CD8-positive, alpha-beta T cell (primary cell): ENCODE measurements at places on chromosomes 12 and 14.
A peak's percentile ranks its signal among the peaks of the same experiment; 100 is the strongest.

- DNase-seq, result no peak
Measured at GRCh38 chr12:6146509-6146908, 22.0 kb upstream of the VWF start.

- no peak for DNase-seq
Measured at GRCh38 chr14:93752980-93753561, 35.2 kb downstream of the PRIMA1 start.

GRCh38 chr14:28245216-28245615 is 521.4 kb upstream of the FOXG1 start:
- DNase-seq, result no peak

DNA sequence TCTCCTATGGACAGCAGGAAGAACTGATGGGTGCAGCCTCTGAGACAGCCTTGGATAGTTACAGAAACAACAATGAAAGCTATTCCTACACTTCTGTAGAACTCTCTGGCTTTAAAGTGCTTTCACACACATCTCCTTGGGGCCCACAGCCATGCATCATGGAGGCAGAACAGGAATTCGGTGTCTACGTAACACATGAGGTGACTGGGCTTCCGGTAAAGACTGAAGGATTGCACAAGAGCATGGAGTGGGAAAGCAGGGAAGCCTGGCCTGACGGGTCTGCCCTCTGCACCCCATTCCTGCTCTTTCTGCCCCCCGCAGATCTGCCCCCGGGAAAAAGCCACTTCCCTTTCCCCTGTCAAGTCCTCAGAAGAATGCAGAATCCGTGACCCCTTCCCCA is 82.6 kb downstream of the VWF start:
- no peak for DNase-seq

- DNase-seq, result no peak
Measured at GRCh38 chr12:5779401-5779800, 165.7 kb downstream of the ANO2 start.

- peak; percentile 72 for DNase-seq
Measured at GRCh38 chr14:54566410-54567223, at the start of gene SAMD4A. Gene SAMD4A, plus strand, starts transcription at chr14:54567128. Its CDS starts 789 bp downstream, at chr14:54567917.

DNA sequence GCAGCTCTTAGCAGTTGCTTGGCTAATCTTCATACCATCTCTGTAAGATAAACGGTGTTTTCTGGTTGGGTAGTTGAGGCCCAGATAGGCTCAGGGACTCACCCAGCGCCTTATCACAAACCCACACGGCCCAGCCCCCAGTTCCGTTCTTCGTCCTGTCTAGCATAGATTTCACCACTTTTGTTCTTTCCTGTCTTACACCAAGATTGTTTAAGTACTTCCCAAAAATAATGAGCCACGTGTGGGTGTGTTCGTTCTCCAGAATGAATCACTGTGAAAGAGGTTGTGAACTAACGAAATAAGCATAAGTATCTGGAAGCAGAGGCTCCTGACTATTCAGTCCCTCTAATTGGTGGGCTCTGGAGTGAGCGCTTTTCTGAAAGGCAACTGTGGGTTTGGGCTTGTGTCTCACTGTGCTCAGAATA is 21.4 kb downstream of the ACVR1B start:
- peak; percentile 13 for DNase-seq

DNA sequence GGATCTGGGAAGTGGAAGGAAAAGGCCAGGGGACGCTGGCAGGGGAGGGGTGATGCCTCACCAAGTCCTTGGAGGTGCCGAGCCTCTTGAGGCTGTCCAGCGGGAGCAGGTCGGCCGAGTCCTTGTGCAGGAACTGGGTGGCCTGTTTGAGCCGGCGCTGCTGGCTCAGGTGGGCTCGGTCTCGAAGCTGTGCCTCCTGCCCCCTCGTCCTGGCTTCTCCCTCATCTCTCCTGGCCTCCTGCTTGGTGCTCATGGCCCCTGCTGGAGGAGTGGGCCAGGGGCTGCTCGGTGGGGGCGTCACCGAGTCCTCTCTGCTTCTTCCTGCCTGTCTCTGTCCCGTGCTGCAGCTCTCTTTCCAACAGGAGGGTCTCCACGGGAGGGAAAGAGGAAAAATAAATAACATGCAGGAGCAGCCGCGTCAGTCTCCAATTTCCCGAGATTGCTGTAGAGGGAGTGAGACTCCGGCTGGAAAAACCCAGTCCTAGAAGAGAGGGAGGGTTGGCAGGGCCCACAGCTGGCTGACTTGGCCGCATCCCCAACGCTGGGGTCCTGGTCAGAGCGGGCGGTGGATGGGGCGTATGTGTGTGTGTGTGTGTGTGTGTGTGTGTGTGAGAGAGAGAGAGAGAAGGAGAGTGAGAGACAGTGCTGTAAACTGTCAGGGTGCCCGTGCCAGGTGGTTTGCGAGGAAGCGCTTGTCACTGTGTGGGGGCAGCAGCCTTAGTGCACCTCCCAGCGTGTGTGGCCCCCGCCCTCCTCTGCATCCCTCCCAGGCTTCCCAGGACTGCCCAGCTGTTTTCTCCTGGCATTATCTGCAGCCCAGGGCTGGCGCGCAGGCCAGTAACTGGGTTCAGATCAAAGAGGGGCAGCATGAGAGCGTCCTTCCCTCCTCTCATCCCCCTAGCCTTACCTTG is at the start of gene NRIP2:
Gene NRIP2 (minus strand): TSS at position 455 of the 911 bp plus-strand sequence. CDS start 52 bp downstream, at position 403.
- no peak for DNase-seq
